LNCaP clone FGC (cell line): ENCODE measurements at places on chromosomes 6 and 20.

- DNase-seq, result no peak
These were observed 208.2 kb upstream of the ZNF217 start for GRCh38 chr20:53801609-53802370.

GRCh38 chr6:93318121-93318520 lies 101.2 kb downstream of the EPHA7 start:
- DNase-seq, result no peak

- DNase-seq, result no peak
These were observed 17.9 kb downstream of the PTPN1 start for GRCh38 chr20:50528129-50528528.

DNA sequence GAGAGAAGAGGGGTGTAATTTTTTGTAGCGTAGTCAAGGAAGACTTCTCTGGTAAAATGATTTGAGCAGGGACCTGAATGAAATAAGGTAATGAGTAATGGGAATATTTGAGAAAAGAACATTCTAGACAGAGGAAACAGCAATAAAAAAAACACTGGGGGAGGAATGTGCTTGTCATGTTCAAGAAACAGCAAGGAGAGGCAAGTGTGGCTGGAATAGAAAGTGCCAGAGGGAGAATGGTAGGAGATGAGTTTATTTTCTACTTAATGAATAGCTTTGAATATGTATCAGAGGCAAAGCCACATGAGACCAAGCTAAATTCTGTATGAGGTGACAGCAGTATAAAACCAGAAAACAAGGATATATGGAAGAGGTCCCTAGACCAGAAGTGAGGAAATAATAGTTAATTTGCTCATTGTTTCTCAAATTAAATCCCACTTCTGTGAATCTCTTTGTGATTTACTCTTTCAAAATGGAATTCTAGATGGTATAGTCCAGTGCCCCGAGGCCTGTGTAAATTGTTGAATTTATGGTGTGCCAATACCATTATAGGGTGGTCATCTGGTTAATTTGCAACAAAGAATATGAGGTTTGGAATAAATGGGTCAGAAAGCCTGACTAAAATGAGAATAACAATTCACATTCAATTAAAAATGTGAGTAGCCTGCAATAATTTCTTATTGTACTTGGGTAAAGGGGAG lies 170.2 kb downstream of the CDKAL1 start:
- DNase-seq, result no peak

DNA sequence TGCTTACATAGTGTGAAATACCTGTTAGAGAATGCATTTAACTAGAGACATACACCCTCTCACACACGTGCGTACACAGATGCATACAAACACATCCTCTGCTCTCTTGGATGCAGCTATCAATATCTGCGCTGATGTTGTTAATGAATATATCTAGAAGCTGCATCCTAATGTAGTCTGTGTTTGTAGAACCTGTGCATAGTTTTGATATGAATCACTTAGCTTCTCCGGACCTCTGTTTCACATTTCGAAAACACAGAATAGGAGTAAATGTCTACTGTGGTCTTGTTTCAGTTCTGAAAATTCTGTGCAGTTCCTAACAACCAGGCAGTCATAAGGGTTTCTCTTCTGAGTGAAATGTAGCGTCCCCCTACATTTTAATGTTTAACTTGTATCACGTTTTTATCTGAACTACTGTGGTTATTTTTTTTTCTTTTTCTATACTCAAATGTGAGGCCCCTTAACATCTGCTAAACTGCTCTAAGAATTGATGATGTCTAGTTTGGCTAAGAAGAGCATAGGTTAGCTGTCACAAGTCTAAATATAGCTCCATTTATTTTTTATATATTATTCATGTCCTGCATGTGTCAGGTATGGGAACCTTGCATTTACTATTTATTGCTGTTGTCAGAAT lies 254.5 kb downstream of the TMEM242 start:
- no peak for DNase-seq

- DNase-seq, result no peak
These were observed 69.5 kb downstream of the MRAP2 start for GRCh38 chr6:84103029-84103428.
